ENCODE measurements at places on chromosomes 4 and X.

- DNase-seq = peak; percentile 28
Observed at GRCh38 chr4:24476282-24476681, 108.1 kb downstream of the DHX15 start.

DNA sequence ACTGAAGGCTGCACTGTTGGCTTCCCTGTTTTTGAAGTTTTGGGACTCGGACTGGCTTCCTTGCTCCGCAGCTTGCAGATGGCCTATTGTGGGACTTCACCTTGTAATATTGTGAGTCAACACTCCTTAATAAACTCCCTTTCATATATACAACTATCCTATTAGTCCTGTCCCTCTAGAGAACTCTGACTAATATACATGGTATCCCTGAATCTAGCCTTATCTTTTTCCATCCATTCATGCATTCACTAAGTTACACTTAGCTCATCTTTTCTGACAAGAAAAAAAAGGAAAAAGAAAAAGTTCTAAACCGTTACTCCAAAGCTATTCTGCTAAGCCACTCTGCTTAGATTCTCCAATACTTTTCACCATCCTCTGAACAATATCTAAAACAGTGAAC is 1260.2 kb upstream of the PCDH7 start:
- DNase-seq = no peak

DNA sequence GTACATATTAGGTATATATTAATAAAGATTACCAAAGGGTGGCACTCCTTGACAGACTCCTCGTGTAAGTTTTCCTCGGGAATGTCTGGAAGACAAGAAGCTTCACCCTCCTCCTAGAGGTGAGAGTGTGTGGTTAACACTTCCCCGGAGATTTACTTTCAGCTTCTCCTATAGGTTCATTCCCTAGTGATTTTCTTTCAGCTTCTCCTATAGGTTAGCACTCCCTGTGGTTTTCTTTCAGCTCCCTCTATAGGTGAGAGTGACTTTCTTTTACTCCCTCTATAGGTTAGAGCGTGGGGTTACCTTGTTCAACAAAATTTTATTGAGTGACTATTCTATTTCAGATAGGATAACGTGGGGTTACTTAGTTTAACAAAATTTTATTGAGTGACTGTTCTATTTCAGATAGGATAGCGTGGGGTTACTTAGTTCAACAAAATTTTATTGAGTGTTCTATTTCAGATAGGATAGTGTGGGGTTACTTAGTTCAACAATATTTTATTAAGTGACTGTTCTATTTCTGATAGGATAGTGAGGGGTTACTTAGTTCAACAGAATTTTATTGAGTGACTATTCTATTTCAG is 106.0 kb upstream of the PLAC1 start:
- DNase-seq = peak; percentile 34

DNA sequence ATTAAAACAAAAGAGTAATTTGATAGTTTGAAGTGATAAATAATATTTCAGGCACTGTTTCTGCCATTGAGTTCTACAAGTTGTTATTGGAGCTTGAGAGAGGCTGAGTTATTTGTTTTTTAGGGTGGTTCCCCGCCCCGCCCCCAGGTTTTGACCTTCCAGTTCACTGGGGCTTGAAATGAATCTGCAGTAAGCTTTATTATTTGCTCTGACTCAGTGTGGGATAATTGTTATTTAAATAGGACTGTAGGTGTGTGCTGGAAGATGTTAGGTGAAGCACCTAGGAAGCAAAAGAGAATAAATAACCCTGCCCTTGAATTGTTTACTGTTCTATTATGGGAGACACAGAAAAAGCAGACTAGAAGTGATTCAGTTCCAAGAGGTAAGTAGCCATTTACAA is 81.2 kb upstream of the KCNIP4 start:
- DNase-seq = no peak

DNA sequence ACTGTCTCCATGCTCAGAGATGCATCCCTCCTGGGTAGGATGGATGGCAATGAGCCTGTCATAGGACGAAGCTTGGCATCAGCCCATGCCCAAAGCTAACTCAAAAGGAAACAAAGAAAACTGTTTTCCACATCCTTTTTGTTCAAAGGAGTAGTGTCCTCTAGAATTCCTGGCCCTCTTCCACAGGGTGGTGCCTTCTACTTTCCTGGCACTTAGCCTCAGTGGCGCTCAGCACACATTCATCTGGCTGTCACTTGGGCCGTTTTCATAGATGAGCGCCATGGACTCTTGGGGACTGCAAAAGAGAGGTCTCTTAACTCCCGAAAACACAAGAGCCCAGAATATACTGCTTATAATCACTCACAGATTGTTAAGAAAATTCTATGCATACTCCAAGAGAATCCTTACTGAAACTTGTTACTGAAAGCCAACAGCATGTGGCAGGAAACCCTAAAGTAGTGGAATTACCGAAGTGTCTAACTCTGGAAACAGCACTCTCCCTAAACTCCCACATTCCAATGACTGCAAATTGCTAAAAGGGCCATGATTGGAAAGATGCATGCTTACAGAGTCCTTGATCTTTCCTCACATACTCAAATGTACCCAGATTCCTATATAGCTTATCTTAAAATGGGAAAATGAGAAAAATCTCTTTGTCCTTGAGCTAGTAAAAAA is 110.0 kb downstream of the HS6ST2 start:
- DNase-seq = no peak

All from OCI-LY7 (cell line).